ENCODE measurements at places on chromosomes 7 and 10. TPM values are rescaled to one million over a fixed set of nuclear protein-coding genes. Genes with fewer than 3 reads are reported as not detected.

C10orf105 gene
- 0.25 TPM for total RNA-seq

PPP1R9A gene
- 74.5 TPM for total RNA-seq

RADIL gene
- 3.7 TPM for total RNA-seq

GPR22 gene
- 56.8 TPM for total RNA-seq

Measured in temporal lobe (tissue), 4 donors.